ENCODE measurements at places on chromosomes 7 and 10.

DNA sequence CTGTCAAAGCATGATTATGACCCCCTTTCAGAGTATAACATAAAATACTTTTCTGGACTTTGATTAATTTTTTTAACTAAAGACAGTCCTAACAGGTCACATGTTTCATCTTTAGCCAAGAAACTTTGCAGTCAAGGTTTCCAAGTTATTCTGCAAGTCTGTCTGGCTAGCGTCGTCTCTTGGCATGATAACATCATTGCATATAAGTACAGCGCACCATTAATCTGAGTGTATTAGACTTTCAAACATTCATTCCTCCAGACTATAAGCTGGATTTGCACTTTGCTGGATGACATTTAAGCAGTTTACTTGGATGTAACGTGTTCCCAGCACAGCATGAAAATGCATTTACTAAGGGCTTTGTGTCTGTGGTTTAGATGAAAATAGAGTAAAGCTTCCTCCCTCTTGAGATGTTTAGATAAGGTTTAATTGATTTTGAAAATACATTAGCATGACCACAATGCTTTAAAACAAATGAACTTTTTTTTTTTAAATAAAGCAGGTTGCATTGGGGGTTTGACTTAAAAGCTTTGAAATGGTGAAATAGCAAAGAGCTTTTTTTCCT lies 349.0 kb upstream of the MTPN start:
- no peak for DNase-seq

GRCh38 chr7:132359743-132360142 lies 216.5 kb downstream of the PLXNA4 start:
- no peak for DNase-seq

GRCh38 chr10:35888400-35888799 lies 246.3 kb upstream of the FZD8 start:
- no peak for DNase-seq

- no peak for DNase-seq
Observed at GRCh38 chr7:143355450-143356385, 6.8 kb downstream of the FAM131B start.

DNA sequence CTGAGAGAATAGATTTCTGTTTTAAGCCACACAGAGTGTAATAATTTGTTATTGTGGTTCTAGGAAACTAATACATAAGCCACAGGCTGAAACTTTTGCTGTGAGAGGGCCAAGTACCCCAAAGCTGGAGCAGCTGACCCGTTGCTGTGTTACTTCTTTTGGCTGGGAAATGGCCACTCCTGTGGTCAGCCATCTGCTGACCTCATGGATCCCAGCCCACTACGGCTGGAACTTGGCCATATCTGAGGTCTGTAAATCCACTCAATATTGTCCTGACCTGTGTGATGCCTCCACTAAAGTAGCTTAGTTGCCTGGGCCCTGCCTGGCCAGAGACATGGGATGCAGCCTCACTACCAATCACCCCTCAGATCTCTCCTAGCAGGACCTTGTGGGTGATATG lies 17.4 kb upstream of the LOXL4 start:
- no peak for DNase-seq

- no peak for DNase-seq
Observed at GRCh38 chr10:102185811-102186527, 33.8 kb downstream of the NOLC1 start.

- DNase-seq: no peak
Observed at GRCh38 chr7:148472406-148472805, 118.2 kb upstream of the C7orf33 start.

DNA sequence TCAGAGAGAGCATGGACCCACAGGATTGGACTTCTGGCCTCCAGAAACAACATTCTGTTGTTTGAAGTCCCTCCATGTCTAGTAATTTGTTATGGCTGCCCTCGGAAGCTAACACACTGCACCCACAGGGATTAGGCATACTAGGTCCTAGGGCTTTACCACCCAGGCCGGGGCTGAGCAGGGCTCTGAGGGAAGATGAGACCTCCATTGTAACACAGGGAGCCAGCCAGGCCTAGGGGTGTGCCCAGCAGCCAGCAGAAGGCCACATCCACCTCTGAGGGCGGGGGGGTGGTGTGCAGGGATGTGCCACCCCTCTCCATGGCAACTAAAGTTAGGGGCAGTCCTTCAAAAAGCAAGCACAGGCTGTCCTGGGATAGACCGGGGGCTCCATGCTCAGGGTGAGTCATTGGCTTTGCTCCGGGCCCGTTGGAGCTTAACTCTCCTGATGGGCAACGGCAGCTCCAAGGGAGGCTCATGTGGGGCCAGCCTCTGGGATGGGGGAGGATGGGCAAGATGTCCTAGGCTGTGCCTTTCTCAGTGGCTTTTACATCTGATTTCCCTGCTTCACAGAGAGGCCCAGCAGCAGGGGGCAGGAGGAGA lies 96.6 kb upstream of the GPR26 start:
- no peak for DNase-seq

DNA sequence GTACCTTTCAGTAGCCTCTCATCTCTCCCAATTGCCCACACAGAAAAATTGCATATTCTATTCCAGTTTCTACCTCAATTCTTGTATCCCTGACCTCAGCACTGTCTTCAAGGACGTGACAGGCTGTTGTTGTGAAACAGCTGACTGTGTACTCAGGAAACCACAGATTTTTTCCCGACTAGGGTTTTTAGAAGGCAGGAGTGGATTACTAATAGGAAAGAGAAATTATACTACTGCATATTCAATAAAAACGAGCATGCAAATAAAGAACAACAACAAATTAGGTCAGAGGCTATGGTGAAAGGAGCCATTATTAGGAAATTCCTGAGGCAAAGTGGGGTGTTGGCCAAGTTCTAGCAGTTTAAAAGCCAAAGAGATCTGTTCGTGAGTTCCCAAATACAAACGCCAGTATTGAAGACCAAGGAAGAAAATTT lies 93.4 kb downstream of the DOCK4 start:
- no peak for DNase-seq

DNA sequence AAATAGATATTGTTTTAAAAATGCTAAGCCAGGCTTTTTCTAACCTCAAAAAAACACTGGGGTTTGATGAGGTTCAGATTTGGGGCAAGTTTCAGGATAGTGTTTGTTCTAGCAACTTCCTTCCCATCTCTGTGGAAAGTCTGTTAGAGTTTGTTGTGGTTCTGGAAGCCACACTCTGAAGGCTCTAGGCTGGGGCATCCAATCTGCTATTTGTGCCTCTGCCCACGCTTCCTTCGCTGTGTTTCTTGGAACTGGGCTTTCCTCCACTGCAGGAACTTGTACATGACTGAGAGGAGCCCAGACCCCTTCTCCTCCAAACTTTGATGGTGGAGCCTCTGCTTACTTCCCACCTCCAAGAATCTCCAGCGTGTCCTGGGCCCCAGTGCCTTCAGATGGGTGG lies 108.5 kb upstream of the SLC25A13 start:
- no peak for DNase-seq

DNA sequence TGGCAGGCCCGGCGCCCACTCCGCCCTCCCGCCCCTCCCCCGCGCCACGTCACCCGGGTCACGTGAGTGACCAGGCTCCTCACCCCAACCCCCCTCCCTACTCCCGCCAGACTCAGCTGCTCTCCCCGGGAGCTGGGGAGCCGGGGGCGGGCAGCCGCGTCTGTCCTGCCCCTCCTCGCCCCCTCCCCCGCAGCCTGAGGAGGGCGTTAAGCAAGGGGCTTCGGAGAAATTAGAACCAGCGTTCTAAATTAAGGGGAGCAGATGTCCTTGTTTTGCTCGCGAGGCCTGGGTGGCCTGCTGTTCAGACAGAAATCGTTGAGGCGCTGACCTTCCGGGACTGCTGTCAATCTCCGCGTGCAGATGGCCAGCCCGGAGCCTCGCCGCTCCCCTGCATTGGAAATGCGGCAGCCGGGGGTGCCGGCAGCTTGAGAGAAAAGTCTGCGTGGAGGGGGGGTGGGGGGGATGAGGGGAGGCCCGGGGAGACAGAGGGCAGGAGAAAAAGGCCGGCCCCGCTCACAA lies 102.2 kb upstream of the ZNF438 start:
- DNase-seq: peak; percentile 66

GRCh38 chr7:121278120-121279021 lies 50.4 kb upstream of the WNT16 start:
- no peak for DNase-seq

DNA sequence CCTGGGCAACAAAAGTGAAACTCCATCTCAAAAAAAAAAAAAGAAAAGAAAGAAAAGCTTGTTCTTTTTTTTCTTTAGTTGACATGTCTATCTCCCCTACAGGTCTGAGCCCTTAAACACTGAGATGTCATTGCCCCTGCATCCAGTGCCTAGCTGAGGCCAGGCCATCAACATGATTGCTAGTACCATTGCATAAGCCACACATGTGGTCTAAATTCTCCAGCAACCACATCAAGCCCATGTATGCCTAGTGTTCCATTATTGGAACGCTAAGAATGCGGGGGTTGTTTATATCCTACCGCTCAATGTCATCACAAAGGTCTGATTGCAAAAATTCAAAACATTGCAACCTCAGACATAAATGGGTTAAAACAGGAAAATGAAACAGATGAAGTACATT lies 62.7 kb downstream of the NPTX2 start:
- DNase-seq: no peak

DNA sequence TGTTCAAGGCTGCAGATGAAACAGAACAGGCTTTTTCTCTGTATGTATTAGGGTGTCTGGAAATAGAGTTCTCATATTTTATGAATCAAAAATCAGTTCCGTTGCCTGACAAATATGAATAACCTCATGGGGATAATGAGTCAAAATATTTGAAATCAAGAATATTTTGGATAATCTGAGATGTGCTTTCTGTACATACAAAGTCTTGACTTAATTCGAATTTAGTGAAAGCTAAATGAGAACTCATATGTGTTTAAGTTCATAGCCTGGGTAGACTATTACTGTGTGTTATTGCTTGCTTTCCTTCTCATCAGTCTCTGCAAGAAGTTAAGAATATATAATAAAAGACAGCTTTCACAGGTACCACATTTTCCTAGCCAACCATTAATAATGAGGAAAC lies 689.0 kb downstream of the REEP3 start:
- no peak for DNase-seq

DNA sequence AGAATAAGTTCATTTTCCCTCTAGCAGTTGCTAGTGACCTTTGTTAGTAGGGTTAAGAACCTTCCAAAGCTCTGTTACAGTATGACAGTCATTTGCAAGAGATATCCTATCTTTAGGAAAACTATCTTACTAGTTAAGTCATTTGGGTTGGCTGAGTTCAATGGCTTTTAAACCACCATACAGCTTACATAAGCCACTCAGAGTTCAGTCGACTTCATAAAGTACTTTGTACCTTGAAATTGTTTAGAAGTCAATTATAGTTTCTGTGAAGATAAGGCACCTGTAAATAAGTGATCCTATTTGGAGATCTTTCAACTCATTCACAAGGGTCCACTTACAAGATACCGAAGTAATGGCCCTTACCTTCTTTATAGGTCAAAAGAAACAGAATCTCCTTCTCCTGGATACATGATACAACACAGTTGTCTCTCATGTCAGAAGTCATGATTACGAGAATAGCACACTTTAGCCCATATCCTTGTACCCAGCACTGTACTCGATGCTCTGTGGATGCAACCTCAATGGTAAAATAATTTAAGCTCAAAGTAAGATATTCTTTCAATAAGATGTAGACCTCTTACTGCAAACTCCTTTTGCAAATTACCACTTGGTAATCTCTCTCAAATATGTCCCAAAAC lies 11.9 kb upstream of the ABCC2 start:
- no peak for DNase-seq

- DNase-seq: no peak
Observed at GRCh38 chr7:114854369-114854768, 67.5 kb upstream of the MDFIC start.

DNA sequence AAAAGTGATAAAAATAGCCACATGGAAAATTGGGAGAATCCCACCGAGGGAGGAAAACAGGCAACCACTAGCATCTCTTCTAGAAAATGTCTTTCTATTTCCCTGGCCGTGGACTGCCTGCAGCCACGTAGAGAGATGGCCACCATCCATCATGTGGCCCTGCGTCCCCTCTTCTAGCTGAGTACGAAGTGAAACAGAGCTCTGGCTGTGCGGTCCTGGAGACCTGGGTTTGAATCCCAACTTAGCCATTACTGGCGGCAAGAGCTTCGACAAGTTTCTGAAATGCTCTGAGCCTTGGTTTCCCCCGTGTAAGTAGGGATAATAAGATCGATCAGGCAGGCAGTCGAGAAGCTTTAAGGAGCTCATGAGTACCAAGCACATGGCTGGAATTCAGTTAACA lies 32.9 kb downstream of the ZCCHC24 start:
- no peak for DNase-seq

DNA sequence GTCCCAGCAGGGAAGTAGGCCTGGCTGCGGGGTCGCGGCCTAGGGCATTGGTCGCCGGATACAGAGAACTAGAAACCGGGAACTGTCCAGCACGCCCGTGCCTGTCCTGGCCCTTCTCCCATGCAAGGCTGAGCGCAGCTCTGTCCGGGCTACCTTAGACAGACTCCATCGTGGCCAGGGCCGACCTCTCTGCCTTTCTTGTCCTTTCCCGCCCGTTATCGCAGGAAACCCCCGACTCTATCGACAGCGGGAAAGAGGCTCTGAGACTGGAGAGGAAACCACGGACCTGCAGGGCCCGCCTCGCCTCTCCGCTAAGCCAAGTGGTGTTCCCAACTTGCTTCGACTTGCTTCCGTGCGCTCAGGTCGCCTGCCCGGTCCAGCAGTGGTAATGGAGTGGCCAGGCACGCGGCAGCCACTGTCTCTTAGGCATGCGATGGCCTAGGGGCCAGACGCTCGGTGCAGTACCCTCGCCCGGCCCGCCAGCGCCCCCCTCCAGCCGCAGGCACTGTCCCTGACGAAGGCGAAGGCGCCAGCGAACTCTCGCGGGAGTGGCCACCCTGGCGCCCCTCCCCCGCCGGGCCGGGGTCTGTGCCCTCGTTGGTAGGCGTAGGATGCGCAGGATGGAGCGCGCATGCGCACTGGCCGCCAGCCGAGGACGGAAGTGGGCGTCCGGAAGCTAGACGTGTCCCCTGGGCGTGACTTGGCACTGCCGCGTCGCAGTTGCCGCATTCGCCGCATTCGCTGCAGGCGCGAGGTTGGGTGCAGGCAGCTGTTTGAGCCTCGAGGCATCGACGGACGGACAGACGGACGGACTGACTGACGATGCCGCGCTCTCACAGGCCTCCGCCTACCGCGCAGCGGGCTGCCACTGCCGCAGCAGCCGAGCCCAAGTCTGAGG lies 54.4 kb downstream of the MCMBP start:
- DNase-seq: no peak

- no peak for DNase-seq
Observed at GRCh38 chr7:144379776-144380384, 23.6 kb downstream of the NOBOX start.

- no peak for DNase-seq
Observed at GRCh38 chr10:120270906-120271305, 186.1 kb upstream of the PLPP4 start.

DNA sequence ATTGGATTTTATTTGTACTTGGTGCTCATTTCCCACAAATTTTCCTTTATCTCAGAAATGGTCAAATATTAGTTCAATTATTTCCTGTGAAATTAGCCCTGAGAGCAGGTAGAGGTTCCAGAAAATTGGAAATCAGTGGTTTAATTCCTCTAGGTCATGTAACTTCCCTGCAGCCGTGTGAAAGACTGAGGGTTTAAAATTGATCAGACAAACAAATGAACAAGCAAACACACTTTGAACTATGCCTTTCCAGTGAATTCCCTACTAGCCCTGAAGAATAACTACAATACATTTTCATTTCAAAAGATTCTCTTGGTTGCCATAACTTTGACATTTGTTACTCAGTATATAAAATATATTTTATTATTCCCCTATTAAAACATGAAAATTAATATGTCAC lies 1116.7 kb downstream of the REEP3 start:
- DNase-seq: no peak

- no peak for DNase-seq
Observed at GRCh38 chr10:128625926-128626325, 499.7 kb upstream of the MKI67 start.

All from activated CD4-positive, alpha-beta T cell treated with anti-CD3 and anti-CD28 coated beads, Interleukin-2, amount 50 U/mL, for 1 hour (primary cell).